ENCODE measurements at places on chromosomes 6 and 20.

DNA sequence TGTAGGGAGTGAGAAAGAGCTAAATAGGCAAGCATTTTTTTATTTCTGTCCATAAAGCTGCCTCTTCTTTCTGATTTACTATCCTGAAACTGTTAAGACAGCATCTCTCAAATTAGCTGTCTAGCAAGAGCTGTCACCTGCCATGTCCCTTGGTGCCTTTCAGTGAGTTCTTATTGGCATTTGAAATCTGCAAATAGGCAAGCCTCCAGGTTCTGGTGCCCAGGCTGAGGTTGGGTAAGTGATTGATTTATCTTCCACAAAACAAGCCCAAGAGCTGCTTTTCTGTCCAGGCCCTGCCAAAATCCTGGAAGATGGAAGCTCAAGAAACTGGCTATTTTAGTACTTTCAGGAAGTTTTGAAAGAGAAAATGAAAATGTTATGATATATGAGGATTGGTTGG is 22.4 kb downstream of the MANEA start:
- peak; percentile 27 for DNase-seq

DNA sequence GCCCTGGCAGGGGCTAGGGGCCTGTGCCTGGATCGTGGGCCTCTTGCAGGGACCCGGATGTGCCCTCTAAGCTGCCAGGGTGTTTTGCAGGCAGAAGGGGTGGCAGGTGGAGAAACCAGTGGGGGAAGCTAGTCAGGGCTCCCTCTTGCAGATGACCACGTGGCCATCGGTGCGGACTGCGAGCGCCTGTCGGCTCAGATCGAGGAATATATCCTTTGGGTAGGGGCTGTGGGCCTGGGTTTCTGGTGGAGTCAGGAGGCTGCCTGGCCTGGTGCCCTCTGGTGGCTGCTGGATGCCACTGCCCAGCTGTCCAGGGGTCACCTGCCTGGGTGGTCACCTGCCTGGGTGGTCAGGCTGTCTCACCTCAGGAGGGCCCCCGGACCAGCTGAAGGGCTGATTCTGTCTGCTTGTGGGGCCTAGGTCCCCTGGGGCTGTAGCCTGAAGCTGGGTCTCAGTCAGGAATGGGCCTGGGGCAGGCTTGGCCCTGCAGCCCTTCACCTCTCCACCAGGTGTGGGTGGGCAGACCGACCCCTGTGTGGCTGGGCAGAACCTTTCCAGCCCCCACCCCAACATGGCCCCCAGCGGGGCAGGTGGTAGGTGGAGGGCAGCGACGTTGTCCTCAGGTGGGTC is 6.7 kb downstream of the TCEA2 start:
- DNase-seq, result no peak

- no peak for DNase-seq
Observed at GRCh38 chr6:150261997-150262697, 106.7 kb upstream of the IYD start.

DNA sequence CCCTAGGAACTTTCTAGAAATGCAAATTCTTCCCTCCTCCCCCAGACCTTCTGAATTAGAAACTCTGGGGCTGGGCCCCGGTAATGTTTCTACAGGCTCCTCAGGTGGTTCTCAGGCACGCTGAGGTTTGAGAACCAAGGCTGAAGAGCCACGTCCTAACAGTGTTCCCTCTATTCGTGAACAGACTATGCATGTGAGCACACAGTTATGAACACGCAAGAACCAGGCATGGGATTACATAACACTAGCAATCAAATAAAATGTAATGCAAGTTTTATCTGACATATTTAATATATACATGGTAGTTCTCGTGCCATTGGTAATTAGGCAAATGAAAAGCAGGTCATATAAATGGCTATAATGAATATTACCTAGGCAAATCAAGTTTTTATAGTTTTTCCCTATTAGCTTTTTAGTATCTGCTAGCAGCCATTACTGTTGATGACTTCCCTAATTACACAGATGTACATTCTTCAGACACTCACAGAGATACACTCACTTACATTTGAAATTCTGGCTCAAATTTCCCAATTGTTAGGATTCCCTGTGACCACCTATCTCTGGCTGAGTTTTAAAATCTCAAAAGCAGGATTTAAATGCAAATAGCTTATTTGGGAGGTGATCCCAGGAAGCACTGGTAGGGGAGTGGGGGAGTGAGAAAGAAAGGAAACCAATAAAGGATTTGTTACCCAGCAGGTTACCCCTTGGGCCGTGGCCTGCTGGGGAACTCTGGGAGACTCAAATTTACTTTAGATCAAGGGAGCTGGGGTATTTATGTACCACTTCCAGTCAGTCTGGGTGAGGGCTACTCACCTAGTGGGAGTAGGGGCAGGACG is 104.1 kb downstream of the TCP11 start:
- DNase-seq, result no peak

DNA sequence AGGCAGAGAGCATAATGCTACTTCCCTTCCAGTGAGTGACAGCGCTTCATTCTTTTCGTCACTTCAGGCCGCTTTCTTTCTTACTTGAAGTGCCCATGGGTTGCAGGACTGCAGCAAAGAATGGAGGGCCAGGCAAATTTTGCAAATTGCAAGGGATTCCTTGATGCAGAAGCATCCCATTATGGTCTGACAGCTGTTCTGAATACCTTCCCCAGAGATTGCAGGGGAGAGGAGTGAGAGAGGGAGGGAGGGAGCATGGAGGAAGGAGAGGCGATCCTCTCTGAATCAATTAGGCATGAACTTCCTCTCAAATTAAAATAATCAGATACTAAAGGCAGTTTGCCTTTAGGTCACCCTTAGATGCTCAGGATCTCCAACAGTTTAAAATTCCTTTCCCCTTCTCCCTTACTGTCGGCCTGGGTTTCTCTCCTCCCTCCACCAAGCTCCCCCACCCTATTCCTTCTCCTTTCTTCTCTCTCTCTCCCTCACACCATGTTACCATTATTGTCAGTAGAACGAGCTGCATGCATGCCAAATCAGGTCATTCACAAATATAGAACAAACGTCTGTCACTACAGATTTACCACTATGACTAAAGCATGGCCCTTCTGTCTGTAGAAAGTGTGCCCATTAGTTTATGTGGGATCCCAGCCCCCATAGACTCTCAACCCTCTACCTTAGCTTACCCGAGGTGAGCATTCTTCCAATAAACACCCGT is 289.2 kb downstream of the CD83 start:
- no peak for DNase-seq

DNA sequence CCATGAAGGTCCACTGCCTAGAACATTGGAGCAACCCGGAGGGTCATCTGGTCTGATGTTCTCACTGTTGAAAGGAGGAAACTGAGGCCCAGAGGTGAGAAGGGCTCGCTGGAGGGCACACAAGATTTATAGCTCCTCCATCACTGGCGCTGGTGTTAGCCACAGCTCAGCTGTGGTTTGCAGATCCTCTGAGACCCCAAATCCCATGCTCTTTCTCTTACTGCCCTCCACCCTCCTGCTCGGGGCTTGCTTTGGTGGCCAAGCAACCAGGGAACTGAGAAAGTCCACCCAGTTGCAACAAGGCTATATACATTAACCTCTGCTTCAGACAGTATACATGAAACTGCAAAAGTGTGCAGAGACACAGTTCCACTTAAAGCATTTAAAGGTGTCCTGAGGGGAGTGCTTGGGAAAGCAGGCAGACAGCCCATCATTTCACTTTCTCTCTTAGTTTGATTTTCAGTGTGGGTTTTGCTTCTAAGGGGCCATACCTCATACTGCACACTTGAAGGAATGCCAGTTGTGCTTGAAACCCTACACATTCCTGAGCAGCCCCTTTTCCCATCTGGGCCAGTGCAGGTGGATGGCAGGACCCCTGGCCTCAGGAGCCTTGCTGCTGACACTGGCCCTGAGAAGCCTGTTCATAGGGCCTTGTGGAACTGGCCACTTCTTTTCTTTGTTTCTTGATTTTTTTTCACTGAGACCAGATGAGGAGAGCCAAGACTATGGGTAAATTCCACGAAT is 347.6 kb downstream of the CDC5L start:
- no peak for DNase-seq

- DNase-seq, result peak; percentile 71
Observed at GRCh38 chr6:96837081-96837971, at the start of gene GPR63. Gene GPR63 (minus strand): TSS chr6:96837477. CDS start chr6:96799731, 37,746 bp downstream.

GRCh38 chr6:18347021-18347577 is 40.1 kb upstream of the RNF144B start:
- DNase-seq, result no peak

GRCh38 chr6:37669306-37669705 is 28.4 kb downstream of the MDGA1 start:
- no peak for DNase-seq

DNA sequence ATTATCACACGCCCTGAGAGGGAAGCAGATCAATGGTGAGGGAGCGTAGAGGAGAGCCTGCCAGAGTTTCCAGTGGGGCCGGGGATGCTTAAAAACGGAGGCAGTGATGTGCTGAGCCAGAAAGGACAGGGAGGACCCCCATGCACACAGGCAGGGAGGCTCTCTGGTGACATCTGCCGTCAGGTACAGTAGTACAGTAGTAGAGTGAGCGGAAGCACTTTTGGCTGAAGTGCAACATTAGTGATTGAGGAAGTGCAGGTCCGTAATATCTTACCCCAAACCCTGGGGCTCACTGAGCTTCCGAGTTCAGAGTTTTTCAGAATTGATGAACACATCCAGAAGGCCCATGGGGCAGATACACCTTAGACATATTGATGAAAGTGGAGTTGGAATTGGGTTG is 42.1 kb downstream of the GFRA4 start:
- no peak for DNase-seq

DNA sequence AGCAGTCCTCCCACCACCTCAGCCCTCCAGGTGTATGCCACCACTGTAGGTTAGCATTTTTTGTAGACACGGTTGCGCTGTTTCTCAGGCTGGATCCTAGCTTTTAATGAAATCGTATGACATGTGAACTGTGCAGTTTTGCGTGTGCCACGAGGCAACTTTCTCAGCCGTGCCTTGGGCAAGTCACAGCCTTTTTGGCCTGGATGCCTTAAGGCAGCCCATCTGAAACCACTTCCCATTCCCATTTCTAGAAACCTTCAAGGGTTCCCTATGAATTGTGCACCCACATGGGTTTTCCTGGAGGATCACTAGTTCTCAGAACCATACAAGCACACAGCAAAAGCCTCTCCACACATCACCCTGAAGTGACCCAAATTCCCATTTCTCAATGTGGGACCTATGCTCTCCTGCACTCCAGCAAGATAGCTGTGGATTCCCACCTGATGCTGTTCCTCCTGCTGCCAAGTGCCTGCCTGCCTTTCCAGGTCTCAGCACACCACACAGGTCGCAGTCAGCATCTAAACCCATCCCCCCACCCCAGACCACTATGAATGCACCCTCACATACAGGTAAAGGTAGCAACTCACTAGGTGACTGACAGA is 28.9 kb downstream of the SNX5 start:
- DNase-seq, result no peak

GRCh38 chr20:46009816-46010215 is 1.1 kb downstream of the MMP9 start:
- DNase-seq, result no peak

DNA sequence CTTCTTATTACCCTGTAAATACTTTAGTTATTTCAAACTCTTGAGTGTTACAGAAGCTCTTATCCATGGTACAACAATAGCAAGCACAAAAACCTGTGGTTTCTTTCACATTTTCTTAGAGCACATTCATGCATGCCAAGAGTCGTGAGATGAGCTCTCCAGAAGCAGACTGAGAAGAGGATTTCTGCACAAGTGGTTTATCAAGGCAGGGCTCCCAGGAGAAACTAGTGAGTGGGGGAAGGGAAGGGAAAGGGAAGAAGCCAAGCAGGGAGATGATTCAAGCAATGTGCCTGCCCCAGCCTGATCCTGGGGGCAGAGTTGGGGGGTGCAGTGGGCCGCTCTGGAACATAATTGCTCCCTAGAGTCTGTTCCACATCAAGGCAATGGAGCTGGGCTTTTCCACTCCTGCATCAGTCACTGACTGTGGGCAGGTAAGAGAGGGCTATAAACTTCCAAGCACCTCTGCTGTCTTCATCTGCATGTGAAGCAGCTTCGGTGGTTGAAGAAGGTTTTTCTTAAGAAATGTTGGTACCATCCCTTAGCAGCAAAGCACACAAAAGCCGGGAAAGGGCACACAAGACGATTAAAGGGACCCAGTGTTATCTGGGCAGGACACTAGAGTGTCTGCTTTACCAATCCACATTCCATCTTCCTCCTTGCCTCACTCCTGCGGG is 152.1 kb downstream of the PLCB4 start:
- no peak for DNase-seq

GRCh38 chr20:21623074-21623780 is 82.2 kb upstream of the PAX1 start:
- DNase-seq, result no peak

DNA sequence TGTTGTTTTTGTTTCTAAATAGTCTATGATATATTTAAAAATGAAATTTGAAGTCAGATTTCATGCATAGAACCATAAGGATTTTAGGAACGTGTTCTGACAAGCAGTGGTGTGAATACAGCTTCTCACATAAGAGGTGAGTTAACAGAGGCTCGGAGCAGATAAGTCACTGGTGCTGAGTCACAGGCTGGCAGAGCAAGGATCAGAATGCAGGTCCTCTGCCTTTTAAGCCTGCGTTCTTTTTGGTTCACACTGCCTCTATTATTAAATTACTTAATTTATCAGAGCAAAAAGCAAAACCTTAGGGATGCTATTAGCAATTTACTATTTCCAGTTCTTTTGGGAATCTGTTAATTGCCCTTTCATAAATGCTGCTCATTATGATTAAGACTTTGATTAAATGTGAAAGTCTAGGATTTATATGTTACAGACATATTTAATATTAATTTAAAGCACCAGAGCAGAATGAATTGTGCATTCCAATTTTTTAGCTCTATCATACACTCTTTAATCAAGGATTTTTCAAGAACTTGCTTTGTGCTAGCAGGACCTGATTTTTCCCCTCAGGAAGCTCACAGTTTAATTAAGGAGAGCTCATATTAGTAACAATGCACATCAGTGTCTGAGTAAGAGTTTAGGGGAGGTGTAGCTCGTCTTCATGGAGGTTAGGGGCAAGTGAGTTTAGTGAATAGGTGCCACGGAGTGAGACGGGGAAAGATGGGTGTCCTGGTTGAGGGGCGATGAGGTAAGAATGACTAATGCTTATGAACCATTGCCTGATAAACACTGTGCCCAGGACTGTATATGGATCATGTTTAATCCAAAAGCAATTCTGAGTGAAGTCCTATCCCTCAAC is 212.7 kb upstream of the AGPAT4 start:
- no peak for DNase-seq

GRCh38 chr6:54601600-54602300 is 244.8 kb upstream of the FAM83B start:
- DNase-seq, result no peak

- DNase-seq, result no peak
Observed at GRCh38 chr20:51249215-51249614, 226.3 kb upstream of the KCNG1 start.
